ENCODE measurements at places on chromosomes 7 and 10.

- DNase-seq: no peak
Measured at GRCh38 chr7:50687575-50688225, 95.0 kb downstream of the GRB10 start.

DNA sequence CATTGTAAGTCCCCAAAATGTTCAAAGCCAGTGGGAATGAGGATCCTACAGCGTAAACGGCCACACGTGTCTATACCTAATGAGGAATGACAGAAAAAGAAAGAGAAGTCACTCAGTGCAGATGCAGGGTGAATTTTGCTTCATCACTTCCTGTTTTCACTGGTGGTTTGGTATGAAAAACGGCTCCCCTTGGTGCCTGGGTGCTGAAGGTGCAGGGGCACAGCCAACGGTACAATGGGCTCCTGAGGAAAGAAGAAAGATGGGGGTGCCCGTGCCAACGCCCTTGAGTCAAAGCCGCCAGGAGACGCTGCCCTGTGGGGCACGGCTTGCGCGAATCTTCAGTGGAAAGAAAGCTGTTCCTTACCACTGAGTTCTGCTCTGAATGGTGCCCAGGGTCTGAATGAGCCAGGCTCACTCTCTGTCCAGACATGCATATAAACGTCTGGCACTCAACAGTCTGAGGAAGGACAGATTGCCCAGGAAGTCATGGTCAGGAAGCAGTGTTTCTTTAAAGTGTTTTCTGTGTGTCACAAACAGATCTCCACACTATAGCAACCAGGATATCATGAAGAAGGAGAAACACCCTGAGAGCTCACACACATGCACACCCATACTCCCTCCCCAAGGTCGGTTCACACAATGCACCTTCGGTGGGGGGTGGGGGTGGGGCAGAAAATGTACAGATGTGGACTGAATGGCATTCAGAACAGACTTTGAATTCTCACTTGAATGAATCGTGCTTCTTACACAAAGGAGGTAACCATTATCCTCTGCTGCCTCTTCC lies 105.8 kb downstream of the ELMO1 start:
- peak; percentile 50 for DNase-seq

DNA sequence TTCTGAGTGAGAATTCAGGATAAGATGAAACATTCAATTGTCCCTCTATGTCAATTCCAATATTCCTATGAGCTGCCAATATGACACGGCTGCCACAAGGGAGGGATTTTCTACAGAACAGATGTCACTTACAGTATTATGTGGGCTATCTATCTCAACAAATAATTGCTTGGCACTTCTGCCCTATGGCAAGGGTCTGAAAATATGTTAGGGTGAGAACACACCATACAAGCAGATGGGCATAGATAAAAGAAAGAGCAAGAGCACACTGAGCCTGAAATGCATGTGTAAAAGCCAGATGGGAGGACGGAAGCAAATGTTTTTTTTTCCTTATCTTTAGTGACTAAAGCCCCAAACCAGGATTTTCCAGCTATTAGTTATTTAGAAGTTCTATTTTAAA lies 70.1 kb upstream of the TFEC start:
- DNase-seq: no peak

DNA sequence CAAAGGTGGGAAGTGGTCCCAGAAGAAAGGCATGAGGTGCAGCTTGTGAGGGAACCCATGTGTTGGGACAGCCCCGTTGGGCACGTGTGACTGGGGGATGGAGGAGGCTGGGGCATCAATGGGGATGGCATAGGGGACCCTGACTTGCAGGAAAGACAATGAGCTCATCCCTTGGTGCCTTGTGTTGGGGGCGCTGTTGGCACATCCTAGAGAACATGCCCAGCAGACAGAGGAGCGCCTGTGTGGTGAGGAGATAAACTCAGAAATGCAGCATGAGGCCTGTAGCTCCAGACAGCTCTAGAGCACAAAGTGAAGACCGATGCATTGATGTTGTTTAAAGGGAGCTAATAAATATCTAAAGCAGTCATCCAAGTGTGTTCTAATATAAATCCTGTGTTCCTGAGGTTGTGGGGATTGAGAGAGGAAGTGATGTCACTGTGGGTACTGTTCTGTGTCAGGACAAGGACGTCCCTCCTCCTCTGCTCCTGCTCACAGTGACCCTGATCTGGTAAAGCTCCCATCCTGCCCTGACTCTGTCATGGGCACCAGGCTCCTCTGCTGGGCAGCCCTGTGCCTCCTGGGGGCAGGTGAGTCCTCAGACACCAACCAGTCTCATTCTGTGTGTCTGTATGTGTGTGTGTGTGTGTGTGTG lies 126.1 kb upstream of the PRSS58 start:
- DNase-seq: no peak

DNA sequence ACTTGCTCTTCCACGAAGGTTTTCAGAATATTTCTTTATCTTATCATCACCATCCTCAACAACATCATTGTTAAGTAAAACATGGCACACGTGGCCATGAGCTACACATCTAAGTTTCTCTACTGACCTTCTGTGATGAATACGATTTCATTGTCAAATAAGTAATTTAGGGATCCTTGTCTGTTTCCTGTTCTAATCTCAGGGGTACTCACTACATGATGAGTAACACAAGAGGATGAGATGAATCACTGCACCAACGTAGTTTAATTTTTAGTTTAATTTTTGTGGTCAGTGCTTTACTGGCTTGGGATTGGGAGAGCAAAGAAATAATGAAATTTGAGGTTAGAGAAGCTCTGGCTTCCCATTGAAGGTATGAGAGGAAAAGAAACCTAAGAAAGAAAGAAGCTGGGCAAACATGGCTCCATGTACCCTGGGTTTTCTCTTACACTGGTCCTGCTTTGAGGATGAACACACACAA lies 461.9 kb upstream of the KLF6 start:
- no peak for DNase-seq

DNA sequence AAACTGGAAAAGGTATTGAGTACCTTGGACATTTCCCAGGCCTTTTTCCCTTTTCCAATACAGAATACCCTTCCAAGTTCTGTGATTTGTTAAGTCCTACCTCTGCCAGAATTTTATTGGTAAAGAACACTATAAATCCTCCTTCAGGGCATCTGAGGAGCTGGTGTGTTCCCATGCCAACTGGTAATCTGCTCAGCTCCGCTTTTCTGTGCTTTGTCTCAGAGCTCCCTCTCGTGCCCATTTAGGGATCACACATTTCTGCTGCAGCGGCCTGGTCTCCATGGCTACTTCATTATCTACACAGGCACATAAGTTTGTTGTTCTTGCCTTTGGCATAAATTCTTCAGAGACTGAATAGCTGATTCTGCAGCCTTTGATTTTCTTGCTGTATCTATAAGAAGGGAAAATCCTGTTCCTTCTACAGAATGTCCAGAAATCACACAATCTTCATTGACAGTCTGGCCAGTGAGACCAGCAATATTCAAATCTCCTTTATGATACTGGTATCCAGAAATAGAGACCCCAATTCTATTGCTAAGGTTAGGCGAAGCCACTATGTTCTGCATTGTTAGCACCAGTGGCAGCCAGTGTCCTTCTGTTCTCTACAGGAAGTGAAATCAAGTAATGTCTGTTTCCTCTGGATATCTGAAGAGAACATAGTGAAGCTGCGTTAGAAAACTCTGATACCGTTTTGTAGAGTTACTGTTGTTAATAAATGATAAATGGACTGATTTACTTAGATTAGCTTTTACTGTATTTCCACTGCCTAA lies 51.9 kb downstream of the DENND11 start:
- DNase-seq: no peak

GRCh38 chr10:132328738-132329137 lies 3.3 kb upstream of the LRRC27 start:
- no peak for DNase-seq

GRCh38 chr7:18702071-18702829 lies 206.7 kb downstream of the HDAC9 start:
- DNase-seq: no peak

- DNase-seq: no peak
Measured at GRCh38 chr10:89213191-89213808, 6.2 kb upstream of the CH25H start.

DNA sequence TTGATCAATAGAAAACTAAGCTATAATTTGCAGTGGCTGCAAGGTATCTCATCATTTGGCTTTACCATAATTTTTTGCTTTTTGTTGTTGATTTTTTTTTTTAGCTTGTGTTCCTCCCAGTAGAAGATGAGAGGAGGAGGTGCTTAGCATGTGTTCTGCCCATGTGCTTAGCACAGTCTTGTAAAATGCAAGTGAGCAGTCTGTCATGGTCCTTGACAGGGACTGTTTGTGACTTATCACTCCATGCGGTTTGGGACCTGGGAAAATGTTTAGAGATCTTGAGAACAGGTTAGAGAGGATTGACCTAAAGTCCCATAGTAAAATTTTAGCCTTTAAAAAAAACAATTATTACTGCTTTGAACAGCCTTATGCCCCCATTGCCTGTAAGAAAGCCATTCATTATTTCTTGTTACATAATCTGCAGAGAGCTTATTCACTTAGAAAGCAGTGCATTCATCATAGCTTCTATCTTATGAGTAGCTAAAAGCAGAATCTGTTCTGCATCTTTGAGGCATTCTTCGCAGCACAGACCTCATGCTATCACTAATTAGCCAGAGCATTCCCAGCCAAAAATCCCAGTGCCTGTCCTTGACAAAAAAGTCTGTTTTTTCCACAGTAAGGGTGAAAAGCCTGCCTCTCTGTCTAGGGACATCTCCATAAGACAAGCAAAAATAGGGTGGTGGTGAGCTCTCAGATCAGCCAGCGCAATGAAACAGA lies 748.7 kb upstream of the GALNT17 start:
- no peak for DNase-seq

DNA sequence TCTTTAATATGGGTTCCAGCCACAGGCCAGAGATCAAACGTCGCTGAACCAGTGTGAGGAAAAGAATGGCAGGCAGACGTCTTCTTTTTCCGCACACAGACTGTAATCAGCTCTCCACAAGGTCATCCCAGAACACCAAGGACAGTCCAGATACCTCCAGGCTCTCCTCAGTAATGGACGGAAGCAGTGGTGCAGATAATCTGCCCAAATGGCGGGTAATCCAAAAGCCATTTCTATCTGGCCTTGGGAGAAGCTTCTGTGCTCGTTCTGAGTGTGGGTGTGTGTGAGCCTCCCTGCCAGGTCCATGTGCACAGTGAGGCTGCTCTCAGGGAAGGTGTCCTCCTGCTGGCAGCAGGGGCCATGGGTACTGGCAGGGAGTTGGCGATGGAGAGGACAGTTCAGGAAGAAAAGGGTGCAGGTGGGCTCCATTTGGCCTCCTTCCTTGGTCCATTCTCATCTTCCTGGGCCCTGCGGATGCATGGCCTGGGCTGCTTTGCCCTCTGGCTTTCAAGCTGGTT lies 15.6 kb upstream of the TEX36 start:
- DNase-seq: no peak

DNA sequence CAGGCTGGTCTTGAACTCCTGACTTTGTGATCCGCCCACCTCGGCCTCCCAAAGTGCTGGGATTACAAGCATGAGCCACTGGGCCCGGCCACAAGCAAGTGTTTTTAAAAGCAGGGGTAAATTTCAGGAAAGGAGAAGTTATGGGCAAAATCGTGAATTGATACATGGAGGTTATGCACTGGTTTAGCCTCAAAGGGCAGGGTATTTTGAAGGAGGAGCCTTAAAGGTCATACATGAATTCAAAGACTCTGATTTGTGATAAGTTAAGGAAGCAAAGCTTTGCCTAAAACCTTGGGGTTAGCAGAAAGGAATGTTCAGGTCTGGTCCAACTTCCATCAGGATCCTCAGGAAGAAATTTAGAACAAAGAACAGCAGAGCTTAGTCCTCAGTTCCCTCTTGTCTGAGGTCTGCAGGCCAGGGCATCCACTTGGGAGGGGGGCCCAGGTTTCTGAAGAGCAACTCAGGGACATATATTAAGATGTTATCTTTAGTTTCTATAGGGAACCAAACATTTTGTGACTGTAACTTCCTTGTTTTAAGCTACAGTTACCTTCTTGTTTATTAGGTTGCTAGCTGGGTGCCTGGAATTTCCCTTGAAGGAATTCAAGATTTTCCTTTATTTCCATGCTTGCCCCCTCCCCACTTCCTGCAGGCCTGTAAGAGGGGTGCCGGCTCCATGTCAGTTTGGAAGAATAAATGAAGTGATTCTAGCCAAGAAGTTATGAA lies 2.8 kb upstream of the REPIN1 start:
- no peak for DNase-seq

- peak; percentile 54 for DNase-seq
Measured at GRCh38 chr10:70558871-70559810, 43.4 kb downstream of the PRF1 start.

DNA sequence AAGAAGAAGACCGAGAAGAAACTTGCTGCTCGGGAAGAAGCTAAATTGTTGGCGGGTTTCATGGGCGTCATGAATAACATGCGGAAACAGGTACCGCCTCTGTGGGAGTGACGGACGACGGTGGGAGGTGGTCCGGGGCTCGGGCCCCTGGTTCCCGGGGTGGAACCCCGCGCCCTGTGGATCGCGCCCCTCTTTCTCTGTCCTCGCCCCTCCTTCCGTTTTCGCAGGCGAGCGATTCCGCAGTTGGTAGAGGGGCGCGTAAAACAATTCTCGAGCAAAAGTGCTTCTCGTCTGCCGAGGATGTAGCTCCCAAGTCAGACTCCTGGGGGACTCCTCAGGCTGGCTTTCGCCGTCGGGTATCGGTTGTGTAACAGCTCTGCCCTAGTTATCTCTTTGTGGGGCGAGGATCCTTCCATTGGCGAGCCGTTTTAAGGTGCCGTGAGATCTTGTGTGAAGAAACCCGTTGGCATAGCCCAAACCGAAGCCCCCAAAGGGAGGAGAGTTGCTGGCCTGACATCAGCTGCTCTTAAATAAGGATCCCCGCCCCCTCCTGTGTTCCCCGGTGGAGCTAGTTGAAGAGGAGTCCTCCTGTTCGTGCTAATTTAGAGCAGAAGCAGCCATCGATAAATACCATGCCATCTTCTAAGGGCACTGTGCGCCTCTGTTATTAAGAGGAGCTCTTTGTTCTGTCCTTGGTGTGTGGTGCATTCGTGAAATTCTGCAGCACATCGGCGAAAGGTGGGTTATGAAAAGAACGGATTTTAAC lies 655 bp downstream of the KLHL7 start:
- DNase-seq: peak; percentile 17

DNA sequence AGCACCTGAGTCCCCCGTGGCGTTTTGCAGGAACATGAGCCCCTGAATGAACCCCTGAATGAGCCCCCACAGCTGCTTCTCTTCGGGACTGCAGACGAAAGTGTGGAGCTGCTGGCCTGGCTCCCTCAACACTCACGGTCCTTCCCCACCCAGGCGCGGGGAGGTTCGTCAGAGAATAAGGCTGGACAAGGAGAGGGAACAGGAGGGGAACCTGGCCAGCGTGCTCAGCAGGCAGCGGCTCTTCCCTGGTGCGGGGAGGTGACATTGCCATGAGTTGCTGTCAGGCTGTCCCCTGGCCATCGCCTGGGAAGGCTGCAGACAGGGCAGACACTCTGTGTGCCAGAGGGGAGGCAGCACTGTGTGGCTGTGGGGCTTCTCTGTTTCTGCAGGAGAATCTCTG lies 80.9 kb upstream of the SHH start:
- no peak for DNase-seq

DNA sequence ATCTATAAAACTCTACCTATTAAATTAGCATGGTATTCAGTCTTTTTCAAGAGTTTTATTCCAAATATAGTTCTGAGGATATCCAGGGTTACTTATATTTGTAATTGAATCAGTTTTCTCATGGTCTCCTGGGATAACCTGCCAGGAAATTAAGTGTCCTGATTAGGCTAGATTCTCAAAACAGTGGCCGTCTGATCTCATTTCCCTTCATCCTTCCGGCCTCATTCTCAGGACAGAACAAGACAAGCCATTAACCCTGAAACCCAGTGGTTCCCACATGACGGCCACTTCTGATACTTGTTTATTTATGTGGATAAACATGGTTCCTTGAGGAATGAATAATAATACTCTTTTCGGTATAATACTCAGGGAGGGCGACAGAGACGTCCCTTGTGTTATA lies 417.6 kb upstream of the POT1 start:
- no peak for DNase-seq
